Spinal cord (tissue), 10 donors: ENCODE measurements at places on chromosomes 4 and X. TPM values are rescaled to one million over a fixed set of nuclear protein-coding genes. Genes with fewer than 3 reads are reported as not detected.
A peak's percentile ranks its signal among the peaks of the same experiment; 100 is the strongest.

Gene CYBB
- total RNA-seq, result 31.5 TPM

DNA sequence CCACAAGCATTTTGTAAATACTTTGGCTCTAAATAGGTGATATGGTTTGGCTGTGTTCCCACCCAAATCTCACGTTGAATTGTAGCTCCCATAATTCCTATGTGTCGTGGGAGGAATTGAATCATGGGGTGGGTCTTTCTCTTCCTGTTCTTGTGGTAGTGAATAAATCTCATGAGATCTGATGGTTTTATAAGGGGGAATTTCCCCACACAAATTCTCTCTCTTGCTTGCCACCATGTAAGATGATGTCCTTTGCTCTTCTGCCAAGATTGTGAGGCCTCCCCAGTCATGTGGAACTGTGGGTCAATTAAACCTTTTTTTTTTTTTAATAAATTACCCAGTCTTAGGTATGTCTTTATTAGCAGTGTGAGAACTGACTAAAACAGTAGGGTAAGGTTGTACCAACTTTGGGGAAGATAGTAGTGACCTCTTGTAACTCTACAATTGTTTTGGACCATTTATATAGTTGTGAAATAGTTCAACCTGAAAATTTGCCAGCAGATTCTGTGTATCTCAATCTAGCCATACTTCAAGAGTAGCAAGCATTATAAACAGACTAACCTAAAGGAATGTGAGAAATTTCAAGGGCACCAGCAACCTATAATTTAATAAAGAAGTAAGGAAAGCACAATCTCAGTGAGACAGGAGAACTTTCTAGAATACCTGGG is 727.8 kb downstream of the GRID2 start:
- no peak for DNase-seq

- no peak for DNase-seq
These were observed 1.6 kb upstream of the LOC101059915 start for GRCh38 chrX:71665747-71666146.

GRCh38 chr4:48042979-48043461 is 26.4 kb downstream of the NIPAL1 start:
- DNase-seq, result no peak

DNA sequence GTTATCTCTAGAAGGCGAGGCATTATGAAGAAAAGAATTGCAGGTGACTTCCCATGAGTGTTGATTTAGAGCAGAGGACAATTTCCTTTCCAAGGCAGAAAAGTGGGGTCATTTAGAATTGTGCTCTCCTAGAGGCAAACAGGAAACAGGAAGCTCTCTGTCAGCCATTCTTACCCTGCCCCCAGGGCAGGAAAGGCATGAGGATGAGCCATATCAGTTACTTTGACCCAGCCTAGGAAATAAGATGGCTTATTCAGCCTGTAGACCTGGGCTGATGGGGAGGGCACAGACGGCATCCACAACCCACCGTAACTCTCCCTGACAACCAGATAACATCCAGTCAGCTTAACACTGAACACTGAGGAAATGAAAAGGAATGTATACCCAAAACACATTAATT is 88.8 kb upstream of the KDR start:
- no peak for DNase-seq

Gene ZNF280C
- total RNA-seq, result 7.6 TPM

GRCh38 chr4:122639181-122639580 is 18.3 kb upstream of the IL21 start:
- no peak for DNase-seq

- no peak for DNase-seq
These were observed 102.8 kb downstream of the KDM6A start for GRCh38 chrX:44975666-44976263.

DNA sequence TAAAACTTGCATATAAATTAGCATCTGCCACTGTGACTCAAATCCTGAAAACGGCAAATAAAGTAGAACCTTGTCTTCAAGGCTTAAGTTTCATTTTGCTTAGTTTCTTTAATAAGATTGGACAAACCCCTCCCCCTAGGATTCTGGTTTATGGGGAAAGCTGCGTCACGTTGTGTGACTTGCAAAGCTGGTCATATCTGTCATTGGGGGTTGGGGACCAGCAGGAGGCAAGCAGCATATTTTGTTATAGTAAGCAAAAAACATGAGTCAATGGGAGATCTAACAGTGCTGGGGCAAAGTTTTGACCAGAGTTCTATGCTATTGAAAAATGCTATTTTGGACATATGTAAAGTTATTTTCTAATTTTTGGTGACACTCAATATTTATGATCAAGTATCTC is 407.3 kb downstream of the PCDH18 start:
- no peak for DNase-seq

Gene LGI2
- 19.7 TPM for total RNA-seq

Gene ZNF182
- 6.8 TPM for total RNA-seq

Gene UGT2B10
- total RNA-seq, result not detected

DNA sequence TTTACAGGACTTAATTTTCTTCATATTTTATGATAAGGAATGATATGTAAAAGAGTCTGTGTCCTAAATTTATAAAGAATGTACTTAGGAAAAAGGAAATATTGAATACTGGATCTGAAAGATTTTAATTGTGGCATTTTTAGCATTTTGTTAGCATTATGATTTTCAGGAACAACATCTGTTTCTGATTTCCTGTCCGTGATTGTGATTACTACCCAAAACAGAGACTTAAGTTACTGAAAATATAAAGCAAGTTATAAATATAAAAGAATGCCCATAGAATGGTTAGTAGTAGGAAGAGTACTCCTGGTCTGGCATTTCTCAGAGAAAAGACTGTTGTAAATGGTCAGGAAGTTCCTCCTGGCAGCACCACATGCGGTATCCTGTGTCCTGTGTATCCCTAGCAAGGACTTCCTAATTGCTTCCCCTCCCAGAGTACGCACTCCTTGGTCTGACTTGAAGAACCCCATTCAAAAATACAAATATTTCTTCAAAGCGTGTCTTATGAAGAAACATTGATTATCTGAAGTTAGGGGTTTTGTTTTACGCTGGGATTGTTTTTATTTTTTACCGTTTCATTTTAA is 88.9 kb downstream of the RS1 start:
- DNase-seq, result no peak

- DNase-seq, result peak; percentile 48
These were observed 116.7 kb upstream of the TMEM164 start for GRCh38 chrX:109886122-109886761.

Gene DCAF12L2
- 5.9 TPM for total RNA-seq

Gene PASD1
- total RNA-seq, result 0.10 TPM

DNA sequence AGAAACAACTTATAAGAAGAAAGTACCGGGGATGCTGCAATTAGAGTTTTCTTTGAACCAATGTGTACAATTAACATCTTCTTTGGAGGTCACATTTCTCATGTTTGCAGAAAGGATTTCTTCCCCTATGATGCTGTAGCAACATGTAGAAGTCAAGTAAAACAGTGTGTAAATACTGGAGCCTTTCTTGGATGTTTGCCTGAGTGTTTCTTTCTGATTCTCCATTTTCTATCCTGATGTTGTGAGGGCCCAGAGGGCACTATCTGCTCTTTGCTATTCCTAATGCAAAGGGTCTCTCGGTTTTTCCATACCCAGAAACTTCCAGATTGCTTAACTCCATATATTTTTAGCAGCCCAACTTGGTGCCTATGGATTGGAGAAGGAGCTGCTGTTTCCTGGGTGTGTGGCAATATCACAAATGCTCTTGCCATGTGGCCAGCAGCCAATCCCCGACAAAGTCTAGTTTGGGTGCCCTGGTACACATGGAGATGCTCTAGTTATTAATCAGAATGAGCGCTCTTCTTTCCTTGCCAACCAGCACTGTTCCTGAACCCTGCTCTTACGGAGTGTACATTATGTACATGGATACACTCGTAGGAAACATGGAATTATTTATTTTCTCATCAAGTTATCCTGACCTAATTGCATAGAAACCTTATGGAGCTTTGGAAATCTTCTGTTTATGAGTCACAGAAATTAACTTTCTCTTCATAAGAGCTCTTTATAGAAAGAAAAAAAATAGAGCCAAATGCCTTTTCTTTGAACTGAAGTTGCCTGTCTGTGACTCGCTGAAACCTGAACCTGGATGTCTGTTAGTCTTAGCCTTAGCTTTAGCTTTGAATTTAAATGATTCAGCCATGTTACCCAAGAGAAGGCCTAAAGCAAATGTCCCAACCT is 67.0 kb upstream of the GPC4 start:
- no peak for DNase-seq

DNA sequence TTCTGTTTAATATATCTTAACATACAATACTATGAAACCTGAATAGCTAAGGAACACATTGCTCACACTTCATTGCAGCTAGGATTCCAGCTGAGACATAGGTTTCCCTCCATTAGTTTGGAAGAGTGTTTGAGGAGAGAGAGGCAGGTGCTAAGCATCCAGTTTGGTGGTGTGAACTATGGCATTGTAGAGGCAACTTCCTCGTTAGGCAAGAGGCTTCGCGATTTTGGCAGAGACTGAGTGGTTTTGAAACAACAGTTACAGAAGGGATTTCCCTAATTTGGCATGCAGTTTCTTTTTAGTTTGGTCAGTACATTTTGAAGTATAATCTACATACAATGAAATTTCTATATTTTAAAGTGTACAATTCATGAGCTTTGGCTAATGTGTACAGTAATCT is 117.1 kb upstream of the BMP3 start:
- no peak for DNase-seq

DNA sequence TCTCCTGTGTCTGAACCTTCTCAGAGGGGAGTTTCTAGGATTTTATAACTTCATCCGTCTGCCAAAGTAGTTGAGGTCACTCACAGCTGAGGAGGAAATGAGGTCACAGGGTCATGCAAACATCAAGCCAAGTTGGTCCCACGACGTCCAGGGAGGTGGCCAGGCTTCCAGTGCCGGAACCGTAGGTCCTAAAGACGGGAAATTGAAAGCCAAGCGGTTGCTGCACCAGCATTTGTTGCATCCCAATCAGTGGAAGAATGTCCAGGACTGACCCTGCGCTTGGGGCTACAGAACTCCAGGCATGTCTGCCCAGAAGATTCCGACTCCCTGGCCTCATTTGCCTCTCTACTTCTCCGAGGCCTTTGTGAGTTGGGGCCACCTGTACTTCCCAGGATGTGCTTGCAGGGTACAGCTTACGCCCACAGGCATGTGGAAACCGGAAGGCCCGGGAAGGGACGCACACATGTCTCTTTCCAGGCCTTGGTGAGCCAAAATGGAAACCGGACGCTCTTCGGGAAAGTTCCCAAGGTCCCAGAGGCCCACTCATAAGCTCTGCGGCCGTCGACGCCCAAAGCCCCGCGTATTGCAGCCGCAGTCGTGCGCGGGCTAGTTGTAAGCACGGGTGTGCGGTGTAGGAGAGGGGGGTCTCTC is 9.3 kb downstream of the PRDM8 start:
- DNase-seq, result no peak

Gene VCX3B
- not detected for total RNA-seq

GRCh38 chr4:3321295-3321889 is 28.6 kb downstream of the RGS12 start:
- DNase-seq, result no peak

- DNase-seq, result no peak
These were observed 189.1 kb downstream of the SHOX start for GRCh38 chrX:819684-820083.

DNA sequence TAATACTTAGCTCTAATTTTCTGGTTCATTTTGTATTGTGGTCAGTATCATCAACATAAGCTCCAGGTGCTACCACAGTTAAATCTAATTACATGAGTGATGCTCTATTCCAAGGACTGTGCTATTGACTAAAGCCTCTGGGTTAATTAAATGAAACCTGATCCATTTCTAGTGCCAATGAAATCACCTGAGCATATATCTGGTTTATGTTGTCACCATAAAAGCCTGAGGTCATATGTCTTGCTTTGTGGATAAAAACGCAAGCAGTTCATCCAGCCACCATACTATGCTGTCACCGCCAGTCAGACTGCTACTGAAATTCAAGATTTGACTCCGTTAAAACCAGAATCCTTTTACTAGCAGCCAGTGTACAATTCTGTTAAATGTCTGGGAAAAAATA is 64.2 kb upstream of the ZNF518B start:
- DNase-seq, result no peak

DNA sequence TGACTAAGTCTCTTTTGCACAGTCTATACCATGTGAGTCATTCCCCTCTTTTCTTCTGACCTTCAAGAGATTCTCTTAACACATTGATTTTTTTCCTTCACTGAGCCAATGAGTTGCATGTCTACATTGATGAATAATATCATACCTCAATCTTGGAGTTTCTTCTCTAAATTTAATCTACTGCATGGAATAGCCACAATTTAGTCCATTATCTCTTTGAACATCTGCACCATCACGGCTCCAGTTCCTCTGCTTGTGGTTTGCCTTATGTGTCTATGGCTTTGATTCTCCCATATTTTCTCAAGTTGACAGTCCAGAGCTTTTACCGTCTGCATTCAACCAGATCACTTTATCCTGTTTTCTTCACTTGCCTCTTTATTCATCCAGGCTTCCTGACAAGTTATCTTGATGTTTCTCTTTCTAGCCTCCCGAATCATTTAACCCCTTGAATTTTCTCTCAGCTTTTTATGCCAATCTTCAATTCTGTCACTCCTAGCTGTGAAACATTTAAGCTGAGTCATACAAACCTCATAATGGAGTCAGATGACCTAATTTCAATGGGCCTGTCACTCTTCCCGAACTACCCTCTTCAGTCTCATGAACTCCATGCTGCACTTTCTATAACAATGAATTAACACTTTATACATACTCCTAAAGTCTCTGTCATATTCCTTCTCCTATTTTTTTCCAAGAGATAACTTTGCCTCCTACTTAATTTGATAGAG is 222.3 kb downstream of the CPE start:
- DNase-seq, result no peak

GRCh38 chrX:50838820-50839600 is 25.0 kb upstream of the SHROOM4 start:
- DNase-seq, result no peak

Gene CNOT6L
- 19.6 TPM for total RNA-seq

DNA sequence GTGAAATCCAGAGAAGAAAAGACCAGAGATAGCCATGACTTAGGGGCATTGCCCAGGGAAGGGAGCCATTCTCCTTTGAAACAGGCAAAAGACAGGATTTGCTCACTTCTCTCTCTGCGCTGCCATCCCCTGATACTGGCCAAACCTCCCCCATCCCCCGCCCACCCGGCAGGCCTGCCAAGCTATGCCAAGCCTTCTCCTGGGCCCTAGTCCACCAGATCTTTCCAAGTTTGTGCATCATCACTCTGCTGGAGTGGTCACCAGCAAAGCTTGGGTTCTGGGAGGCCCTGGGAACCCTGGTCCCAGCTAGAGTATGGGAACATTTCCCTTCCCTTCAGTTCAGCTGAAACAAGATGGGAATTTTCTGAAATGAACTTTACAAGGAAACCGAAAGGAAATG is 18.4 kb downstream of the EFNB1 start:
- no peak for DNase-seq

Gene ELF4
- total RNA-seq, result 6.6 TPM

Gene MND1
- 8.6 TPM for total RNA-seq

GRCh38 chr4:126465341-126465740 is 1150.6 kb downstream of the FAT4 start:
- no peak for DNase-seq

Gene USP27X
- total RNA-seq, result 7.3 TPM

DNA sequence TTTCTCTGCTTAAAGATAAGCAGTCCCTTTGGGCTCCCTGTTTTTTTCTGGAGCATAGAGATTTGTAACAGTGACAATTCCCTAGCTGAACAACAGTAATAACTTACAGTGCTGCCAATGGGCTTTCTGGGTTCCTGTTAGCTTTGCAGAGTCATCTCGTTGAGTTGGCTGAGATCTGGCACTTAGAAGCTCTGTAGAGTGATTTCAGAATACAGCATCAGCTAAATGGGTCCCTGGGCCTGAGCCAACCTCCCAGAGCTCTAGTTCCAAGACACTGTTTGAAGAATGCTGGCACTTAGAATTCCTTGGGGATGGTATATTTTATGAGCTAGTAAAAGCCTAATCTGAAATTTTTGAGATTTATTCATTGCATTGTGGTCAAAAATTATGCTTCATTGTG is 43.5 kb upstream of the SERTM2 start:
- peak; percentile 61 for DNase-seq
